Stimulated activated CD8-positive, alpha-beta memory T cell treated with anti-CD3 and anti-CD28 coated beads, Interleukin-4, amount 100 ng/mL, for 1 hour (primary cell): ENCODE measurements at places on chromosomes 3 and 15.

DNA sequence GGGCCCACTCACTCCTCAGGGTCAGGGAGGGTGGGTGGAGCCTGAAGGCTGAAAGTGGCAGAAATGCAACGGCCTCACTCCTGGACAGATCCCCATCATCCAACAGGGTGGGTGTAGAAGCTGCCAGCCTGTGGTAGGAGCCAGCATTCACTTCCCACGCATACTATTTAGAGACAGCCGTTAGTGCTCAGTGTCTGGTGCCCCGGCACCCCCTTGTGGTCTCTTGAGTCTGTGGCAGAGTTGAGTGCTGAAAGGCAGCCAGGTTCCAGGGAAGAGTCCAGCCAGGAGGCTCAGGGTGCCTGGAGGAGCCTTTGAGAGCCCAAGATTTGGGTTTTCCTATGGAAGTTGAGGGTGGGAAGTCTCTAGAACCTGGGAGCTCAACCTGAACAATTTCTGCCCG is 2.1 kb upstream of the GNAT1 start:
- no peak for DNase-seq

DNA sequence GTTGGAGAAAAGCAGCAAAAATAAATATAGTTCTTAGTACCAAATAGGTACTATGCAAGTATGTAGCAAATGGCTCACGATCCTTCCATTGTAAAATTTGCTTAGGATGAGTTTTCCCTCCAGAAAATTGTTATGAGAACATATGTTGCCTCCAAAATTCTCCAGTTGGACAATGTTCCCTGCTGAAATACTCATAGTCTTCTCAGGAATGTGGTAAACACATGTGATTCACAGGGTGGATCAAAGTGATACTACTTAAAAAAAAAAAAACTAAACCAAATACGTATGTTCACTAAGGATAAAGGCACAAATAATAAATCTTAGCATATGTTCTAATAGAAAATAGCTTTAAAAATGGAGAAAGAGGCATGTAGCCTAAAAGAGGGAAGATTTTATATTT is 84.3 kb upstream of the ZNF385D start:
- DNase-seq: no peak

DNA sequence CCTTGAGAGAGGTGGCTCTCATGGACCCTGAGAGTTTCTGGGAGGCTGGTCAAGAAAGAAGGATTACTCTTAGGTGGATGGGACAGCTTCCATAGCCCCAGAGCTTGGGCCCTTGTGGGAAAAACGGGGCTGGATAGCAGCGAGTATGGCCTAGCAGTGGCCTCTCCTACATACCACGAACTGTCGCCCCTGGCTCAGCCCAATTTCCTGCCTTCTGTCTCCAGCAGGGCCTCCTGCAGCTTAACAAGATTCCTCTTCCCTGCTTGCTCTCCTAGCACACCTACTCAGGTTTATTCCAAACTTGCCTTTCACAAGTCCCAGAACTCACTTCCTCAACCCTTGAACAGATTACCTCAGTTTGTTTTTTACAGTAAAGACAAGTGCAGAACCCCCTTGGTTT is 139.7 kb upstream of the TPM1 start:
- no peak for DNase-seq

- no peak for DNase-seq
Observed at GRCh38 chr15:77578641-77579372, 53.9 kb downstream of the LINGO1 start.

DNA sequence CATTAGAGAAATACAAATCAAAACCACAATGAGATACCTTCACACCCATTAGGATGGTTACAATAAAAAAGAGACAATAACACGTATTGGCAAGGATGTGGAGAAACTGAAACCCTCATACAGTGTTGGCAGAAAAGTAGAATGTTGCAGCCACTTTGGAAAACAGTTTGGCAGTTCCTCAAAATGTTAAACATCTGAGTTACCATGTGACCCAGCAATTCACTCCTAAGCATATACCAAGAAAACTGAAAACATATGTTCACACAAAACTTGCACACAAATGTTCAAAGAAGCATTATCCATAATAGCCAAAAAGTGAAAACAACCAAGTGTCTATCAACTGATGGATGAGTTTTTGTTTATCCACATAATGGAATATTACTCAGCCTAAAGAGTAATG is 166.9 kb upstream of the FAM3D start:
- no peak for DNase-seq

DNA sequence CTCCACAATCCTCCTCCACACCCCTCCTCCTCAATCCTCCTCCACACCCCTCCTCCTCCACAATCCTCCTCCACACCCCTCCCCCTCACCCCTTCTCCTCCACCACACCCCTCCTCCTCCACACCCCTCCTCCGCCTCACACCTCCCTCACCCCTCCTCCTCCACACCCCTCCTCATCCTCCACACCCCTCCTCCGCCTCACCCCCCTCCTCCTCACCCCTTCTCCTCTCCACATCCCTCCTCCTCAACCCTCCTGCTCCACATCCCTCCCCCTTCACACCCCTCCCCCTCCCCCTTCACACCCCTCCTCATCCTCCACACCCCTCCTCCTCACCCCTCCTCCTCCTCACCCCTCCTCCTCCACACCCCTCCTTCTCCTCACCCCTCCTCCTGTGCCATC is 69.8 kb upstream of the BLM start:
- no peak for DNase-seq

- no peak for DNase-seq
Observed at GRCh38 chr15:31100738-31101137, 787 bp downstream of the TRPM1 start.

- DNase-seq: no peak
Observed at GRCh38 chr3:88046766-88047165, 12.0 kb downstream of the CGGBP1 start.

DNA sequence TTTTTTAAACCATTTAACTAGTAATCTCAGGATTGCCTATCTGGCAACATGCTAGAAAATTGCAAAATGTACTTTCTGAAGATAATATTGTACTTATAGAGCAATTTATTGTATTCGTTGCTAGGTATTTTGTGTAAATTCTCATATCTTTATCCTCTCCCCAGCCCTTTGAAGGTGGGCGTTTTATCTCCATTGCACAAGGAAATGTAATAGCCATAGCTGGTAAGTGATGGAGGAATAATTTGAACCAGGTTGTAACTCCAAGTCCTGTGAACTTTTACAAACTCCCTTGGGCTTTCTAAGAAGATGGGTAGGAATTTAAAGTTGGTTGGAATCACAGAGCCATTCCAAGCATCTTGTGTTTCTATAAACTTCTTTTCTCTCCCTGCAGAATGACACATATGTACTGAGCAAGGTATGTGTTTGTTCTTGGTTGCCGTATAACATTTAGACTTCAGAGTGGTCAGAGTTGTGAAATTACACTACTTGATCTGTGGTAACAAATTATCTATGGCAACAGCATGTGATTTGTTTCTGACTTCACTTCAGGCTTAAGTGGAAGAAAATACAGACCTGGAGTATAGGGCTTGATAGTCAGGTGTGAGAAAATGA is 170.9 kb downstream of the AKAP13 start:
- DNase-seq: no peak

DNA sequence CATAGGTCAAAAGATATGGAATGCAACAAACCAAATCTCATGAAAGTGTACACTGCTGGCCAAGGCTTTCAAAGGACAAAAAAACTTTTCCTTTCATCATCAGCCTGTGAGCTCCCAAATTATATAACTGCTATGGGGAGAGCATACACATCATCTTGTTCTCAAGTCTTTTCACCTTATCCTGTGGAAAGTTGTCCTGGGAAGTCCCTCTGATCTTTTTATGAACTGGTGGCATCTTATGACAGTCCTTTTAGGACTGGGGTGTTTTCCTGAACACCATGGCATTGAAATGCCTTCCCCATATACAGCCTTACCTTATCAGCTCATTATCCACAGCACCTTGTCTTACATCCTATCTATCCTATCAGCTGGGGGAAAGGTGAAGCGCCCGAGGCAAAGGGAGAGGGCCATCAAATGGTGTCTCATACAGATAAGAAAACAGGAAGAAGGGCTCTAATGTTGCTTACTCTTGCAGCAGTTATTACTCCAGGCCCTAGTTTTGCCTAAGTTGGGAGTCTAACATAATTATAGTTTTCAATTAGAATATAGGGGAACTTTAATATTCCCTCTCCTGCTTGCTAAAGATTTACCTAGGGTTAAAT is 61.5 kb upstream of the GOLIM4 start:
- DNase-seq: no peak

GRCh38 chr15:101437209-101437608 is 52.3 kb downstream of the PCSK6 start:
- DNase-seq: no peak

GRCh38 chr3:187377842-187378241 is 9.7 kb downstream of the RTP4 start:
- no peak for DNase-seq

DNA sequence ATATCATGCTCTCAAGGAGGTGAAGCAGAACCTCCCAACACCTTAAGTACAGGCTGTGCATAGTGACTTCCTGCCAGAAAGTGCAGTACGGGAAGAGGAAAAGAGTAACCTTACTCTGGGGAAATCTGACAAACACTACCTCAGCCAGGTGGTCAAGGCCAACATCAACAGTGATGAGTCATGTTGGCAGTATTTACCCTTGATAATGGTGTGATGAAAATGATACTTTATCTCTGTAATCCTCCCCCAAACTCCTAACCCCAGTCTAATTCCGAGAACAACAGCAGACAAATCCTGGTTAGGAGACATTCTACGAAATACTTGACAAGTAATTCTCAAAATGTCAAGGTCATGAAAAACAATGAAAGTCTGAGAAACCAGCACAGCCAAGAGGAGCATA is 26.5 kb downstream of the ANKDD1A start:
- DNase-seq: no peak

GRCh38 chr3:72240531-72240930 is 455.6 kb upstream of the PROK2 start:
- no peak for DNase-seq

- no peak for DNase-seq
Observed at GRCh38 chr15:83200589-83200988, 7.0 kb downstream of the HDGFL3 start.

GRCh38 chr3:58866079-58866478 is 183.7 kb downstream of the CFAP20DC start:
- DNase-seq: no peak

GRCh38 chr3:29033511-29033910 is 247.4 kb upstream of the RBMS3 start:
- DNase-seq: no peak

DNA sequence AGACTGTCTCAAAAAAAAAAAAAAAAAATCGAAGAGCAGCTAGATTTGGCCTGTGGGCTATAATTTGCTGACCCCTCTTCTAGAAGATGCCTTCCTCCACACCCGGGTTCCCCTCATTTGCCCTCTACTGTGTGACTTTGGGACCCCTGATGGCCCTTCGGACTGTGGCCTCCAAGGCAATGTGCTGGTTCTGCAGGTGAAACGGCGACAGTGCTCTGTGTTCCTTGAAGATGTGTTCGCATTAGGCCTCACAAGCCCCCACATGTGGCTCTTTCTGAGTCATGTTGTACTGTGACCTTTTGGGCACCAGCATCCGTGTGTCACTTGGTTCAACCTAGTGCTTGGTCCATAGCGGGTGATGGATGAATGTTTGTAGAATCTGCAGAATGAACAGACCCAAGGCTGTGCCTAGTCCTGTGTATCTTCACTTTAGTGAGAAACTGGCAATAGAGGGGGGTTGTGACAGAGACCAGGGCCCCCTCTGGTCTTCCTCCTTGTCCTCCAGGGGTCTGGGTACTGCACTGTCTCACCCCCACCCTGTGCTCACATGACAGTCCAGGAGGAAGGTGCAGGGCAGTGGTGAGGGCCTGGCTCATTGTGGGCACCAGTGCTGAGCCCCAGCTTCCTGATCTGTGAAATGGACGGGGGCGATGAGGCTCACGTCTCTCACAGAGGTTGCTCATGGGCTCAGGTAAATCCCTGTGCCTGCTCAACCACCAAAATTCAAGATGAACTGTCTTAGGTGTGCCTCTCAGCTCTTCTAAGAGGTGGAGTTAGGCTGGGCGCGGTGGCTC is 22.7 kb downstream of the GOLGA6L2 start:
- no peak for DNase-seq

- no peak for DNase-seq
Observed at GRCh38 chr3:36372534-36372935, 7.8 kb upstream of the STAC start.

DNA sequence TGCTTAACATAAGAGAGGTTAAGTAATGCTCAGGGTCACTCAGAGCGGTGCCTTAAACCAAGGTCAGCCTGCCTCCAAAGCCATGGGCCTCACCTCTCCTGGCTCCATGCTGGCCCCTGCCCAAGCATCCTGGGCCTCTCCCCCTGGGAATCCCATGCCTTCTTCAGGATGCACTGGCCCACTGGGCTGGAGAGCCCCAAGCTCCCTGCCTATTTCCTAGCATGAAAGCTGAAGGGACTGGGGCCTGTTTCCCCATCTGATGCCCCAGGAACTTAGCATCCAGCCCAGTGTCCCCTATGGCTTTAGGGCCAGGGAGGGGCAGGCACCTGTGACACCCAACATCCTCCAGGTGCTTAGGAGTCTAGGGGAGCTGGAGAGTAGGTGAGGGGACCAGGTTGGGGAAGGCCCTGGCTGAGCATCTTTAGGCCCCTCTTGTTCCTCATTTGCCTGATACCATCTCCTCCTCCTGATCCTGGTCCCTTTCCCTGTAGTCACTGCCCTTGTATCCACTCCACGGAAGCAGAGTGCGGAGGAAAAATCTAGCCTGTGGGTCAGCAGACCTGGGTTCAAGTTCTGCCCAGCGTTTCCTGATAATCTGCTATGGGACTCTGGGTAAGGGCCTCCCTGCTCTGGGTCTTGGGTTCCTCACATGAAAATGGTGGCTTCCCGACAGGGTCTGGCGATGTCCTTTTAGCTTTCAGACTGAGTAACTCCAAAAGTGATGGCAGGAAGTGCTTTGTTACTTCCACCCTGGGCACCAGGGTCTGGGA is 28.6 kb downstream of the EHD4 start:
- no peak for DNase-seq

DNA sequence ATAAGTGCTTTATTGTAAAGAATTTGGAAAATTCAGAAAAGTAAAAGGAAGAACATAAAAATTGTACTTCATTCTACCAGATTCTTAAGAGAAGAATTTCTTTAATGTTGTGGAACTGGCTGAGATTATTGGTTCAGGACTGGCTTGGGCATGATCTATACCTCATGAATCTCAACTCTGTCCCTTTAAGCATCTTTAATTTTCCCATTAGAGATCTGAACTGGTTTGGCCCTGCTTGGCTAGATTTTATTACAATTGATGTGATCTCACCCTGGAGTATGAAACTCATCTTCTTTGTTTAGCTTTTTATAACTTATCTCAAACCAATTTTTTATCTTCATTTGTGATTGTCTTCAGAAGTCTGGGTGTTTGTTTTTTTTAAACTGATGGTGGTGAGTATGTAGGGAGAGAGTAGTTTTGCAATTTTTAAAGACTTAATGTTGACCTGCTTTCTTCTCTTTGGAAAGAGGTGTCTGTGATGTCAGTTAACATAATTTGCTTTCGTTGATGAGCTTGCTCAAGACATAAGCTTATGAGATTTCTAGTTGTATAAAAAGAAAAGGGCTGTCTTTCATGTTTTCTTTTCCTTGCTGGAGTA is 61.9 kb downstream of the ZNF609 start:
- no peak for DNase-seq

GRCh38 chr3:127707851-127708411 is 35.2 kb downstream of the ABTB1 start:
- no peak for DNase-seq

- DNase-seq: no peak
Observed at GRCh38 chr3:186060222-186060621, 48.7 kb downstream of the ETV5 start.

- no peak for DNase-seq
Observed at GRCh38 chr3:162391301-162391700, 894.7 kb downstream of the OTOL1 start.
